EL (cell line): ENCODE measurements at places on chromosomes 2 and 18.

GRCh38 chr2:125874564-125874963 lies 781.4 kb upstream of the GYPC start:
- no peak for DNase-seq

DNA sequence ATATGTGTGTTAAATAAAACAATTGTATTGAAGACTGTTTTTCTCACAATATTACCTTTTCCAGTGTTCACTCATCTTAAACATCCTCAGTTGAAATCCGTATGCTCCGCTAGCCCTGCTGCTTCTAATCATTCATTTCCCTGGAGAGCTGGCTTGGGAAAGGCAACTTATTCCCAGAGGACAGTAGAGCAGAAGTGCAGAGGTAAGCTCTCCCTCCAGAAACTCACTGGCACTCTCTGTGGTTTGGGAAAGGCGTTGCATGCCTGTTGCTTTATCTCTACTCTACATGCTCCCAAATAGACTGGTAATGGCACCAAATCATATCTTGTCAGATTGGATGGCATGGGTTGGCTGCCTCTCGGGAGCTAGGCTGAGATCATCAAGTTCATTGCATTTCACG lies 117.1 kb upstream of the BOD1L2 start:
- DNase-seq, result no peak

- DNase-seq, result no peak
Observed at GRCh38 chr2:233450864-233451575, 96.7 kb downstream of the DGKD start.

DNA sequence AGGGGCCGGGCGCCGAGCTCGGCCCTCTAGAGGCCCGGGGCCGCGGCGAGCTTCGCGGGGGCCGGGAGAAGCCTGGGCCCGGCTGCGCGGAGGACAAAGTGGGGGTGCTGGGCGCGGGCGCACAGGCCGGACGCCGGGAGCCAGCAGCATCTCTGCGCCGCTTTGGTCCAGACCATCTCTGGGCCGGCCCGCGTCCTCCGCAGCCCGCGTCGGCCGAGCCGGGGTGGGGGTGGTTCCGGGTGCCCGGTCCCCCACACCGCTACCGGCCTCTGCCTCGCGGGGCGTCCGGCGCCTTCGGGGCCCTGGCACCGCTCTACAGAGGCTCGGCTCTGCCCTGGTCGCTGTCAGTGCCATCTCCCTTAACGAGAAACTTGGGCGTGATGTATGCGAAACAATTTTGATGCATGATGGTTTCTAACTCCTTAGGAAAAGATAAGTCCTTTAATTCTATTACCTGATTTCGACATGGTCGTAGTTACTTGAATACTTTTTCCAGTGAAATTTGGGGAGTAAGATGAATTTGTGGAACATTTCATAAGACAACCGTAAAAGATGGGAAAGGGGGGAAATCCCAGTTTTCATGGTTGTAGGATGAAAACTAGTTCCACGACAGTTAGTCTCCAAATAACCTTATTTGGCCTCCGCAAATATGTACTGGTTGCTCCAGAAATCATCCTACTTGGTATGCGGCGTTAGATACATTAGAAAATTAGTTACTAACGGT lies 562 bp downstream of the TWSG1 start:
- peak; percentile 21 for DNase-seq

DNA sequence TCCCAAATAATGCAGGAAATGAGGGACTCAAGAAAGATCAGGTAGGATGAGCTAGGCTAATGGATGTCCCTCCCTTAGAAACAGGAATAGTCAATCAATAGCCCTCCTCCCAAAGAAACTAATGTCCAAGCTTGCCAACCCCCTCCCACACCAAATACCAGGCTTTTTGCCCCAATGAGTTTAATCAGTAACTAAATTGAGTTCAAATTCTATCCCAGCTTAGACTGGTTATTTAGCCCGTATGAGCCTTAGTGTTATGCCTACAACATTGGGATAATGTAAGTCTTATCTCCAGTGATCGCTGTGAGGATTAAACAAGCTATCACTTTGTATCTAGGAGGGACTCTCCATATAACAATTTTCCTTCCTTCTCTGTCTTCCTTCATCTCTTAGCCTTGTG lies 310.7 kb downstream of the DPP10 start:
- no peak for DNase-seq

- DNase-seq, result no peak
Observed at GRCh38 chr2:29323301-29323700, 208.1 kb downstream of the CLIP4 start.
